Endothelial cell (in vitro differentiated cells): ENCODE measurements at places on chromosomes 2 and 18. TPM values are rescaled to one million over a fixed set of nuclear protein-coding genes. Genes with fewer than 3 reads are reported as not detected.

DNA sequence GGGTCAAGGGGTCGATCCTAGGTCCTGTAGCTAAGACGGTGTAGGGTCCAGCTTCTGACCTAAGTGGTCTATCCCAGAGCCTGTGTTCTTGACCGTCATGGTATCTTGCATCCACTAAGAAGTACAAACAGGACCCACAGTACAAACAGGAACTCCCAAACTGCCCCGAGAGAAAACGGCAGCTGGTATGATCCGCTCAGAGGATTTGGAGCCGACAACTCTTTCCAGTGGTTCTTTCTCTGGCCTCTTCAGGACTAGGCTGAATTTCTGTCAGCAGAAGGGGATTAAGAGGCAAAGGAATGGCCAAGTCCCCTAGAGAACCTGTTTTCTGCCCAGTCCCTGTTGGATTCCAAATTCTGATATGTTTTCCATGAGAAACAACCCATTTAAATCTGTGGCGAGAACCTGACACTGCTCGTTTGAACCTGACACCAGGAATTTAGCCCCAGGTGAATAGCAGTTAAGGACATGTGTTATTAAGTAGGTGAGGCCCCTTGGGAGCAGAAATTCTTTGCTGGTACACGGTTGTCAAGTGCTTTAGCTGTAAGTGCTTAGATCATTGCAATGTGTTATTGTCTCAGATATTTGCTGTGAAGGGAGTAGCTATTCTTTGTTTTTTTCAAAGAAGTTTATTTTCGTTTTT lies 50.5 kb upstream of the TXNDC2 start:
- DNase-seq, result no peak

DNA sequence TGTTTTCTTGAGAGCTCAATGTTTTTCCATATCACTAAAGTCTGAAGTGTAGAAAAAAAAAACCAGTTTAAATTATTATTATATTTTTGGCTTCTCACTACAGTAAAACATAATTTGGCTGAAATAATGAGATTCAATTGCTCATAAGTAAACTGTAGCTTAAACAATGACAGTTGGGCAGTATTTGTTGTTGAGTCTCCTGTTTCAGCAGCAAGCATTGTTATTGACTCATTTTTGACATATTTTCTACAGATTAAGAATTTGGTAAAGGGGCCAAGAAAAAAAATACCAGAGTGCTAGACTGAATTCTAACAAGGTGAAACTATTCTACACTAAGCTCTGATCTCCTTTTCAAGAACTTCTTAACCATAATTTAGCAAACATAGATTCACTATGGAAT lies 2070.4 kb upstream of the CELF4 start:
- DNase-seq, result no peak

The ALPP gene
- not detected for total RNA-seq

The SPDYA gene
- 0.33 TPM for total RNA-seq
